ENCODE measurements at places on chromosomes 7 and 10.

DNA sequence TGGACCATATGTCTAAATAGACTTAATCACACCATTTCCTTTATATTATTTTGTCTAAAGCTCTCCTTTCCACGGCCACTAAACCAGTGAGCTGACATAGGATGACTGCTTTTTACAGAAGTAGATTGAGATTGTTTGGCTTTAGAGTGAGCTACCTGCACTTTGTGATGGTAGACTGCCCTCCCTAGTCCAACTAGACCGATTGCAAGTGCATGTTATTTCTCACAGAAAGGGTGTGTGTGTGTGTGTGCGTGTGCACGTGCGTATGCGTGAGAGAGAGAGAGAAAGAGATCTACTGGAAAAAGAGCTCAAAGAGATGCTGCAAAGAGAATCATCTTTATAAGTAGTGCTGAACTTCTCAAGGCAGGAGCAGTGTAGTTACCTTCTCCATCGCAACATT is 60.7 kb downstream of the VCL start:
- no peak for DNase-seq

- no peak for DNase-seq
Observed at GRCh38 chr10:25828475-25828874, 105.6 kb upstream of the MYO3A start.

GRCh38 chr10:101780818-101781654 is 2.2 kb downstream of the NPM3 start:
- peak; percentile 61 for DNase-seq

DNA sequence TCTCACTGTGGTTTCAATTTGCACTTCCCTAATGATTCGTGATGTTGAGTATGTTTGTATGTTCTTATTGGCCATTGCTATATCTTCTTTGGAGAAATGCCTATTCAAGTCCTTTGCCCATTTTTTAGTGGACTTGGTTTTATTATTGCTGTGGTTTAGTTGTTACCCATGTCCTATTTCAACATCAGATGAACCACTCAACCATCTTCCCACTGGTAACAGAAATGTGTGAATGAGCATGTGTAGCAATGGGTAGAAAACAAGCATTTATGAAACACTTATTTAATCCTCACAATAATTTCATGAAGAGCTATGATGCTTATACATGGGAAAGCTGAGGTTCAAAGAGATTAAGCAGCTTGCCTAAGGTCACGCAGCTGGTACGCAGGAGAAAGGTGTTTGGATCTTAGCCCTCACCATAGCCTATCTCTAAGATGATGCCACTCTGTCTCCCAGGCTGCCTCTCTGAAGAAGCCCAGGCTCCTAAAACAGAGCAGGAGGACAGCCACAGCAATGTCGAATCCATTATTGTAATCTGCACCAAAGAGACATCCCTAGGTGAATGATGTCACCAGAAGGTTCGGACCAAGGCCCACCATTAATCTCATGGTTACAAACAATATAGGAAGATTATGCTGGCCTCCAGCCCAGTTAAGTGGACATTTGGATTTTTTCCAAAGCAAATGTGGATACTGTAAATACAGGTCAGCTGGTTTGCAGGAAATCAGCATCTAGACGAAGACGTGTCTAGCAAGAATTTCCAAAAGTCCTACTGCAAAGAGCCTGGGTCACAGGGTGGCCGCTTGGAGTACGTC is 447.6 kb upstream of the ZMIZ1 start:
- DNase-seq, result no peak

- DNase-seq, result peak; percentile 4
Observed at GRCh38 chr10:19638182-19638895, 177.9 kb upstream of the PLXDC2 start.

GRCh38 chr7:112853422-112853821 is 63.2 kb upstream of the TMEM168 start:
- no peak for DNase-seq

DNA sequence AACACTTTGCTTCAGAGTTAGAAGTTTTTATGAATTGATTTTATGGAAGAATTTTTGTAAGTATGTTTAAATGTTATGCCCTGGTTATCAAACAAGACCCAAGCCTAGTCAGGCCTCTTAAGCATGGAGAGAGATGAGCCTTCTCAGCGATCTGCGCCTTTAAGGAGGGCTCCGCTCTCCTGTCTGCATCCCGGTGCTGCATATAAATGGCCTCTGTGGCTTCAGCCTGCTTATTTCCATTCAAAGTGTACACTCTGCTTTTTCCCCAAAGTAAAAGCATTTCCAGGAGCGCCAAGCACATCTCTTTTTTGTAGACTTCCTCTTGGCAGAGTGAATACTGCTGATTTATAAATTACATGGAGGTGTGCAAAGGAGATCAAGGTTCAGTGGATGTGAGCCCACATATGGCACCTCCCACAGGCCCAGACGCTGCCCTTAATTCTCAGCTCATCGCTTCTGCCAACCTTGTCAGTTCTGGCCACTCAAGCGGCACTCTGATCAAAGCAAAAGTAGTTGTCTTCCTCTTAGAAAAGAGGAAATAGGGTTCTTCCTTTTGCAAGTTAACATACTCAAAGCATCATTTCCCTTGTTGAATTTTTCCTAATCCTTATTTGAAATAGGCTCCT is 70.0 kb upstream of the SFMBT2 start:
- no peak for DNase-seq
